ENCODE measurements at places on chromosomes 16 and 17.

DNA sequence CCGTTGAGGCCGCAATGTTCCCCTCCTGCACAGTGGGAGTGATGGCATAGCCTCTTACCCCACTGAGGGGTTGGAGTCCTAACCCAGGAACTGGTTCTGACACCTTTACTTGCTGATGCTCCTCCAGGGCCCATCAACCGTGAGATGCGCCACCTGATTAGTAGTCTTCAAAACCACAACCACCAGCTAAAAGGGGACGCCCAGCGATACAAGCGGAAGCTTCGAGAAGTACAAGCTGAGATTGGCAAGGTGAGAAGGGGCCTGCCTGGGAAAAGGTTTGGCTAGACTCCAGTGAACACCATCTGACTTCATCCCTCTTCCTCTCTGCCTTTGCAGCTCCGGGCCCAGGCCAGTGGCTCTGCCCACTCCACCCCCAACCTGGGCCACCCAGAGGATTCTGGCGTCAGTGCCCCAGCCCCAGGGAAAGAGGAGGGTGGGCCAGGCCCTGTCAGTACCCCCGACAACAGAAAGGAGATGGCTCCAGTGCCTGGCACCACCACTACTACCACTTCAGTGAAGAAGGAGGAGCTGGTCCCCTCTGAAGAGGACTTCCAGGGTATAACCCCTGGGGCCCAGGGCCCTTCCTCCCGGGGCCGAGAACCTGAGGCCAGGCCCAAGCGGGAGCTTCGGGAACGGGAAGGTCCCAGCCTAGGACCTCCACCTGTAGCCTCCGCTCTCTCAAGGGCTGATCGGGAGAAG lies 5.8 kb downstream of the RNF40 start:
- DNase-seq = peak; percentile 41

GRCh38 chr17:29726715-29727252 lies 104.1 kb upstream of the CORO6 start:
- no peak for DNase-seq

DNA sequence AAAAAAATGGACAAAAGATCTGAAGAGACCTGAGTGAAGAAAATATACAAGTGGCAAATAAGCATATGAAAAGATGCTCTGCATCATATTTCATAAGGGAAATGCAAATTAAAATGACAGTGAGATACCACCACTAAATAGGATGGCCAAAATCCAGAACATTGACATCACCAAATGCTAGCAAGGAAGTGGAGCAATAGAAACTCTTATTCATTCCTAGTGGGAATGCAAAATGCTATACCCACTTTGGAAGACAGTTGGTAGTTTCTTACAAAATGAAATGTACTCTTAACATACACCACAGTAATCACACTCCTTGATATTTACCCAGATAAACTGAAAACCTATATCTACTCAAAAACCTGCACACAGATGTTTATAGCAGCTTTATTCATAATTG lies 33.6 kb downstream of the DHRS7B start:
- DNase-seq = no peak

GRCh38 chr17:59763861-59764260 lies 56.4 kb downstream of the VMP1 start:
- DNase-seq = no peak

- DNase-seq = no peak
Observed at GRCh38 chr16:85201574-85201973, 89.3 kb upstream of the CIBAR2 start.

DNA sequence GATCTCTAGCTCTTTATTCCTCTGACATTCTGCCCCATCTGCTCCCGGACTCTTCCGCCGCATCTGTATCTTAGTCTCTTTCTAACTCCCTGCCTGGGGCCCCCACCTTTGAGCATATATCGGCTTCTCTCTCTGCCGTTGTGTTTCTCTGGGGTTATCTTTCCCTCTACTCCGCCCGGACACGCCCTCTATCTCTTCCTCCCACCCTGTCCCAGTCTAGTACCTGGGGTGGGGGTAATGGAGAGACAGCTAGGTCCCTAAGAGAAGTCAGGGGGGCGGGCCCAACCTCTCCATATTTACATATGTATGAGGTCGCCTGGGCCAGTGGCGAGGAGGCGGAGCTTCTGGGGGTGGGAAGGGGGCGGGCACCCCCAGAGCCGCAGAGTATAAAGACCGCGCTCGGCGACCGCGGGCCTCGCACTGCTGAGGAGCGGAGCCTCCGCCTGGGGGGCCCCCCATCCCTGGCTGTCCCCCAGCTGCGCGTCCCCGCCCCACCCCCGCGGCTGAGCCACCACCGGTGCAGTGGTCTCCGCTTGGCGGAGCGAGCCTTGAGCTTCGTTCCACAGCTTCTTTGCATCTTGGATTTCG lies at the start of gene ATP1B2:
Gene ATP1B2 (plus strand): TSS at position 418 of the 588 bp plus-strand sequence. CDS start 593 bp downstream, outside the sequence.
- DNase-seq = peak; percentile 64

GRCh38 chr16:70679671-70680494 lies 6.0 kb downstream of the MTSS2 start:
- DNase-seq = no peak

DNA sequence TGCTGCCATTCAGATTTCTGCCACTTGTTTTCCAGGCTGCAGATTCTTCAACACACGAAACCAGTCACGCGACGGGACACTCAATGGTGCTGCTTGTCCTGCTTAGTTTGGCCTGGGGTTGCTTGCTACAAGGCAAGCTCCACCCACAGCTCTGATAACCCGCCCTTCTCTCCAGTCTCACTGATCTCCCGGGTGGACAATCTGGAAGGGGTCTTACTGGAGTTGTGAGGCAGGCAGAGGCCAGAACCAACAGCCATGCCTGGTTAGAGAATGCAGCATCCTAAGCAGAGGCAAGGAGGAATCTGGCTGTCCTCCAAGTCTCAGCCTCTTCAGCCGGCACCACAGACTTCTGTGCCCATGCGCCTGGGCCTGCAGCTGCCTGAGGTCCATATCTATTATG lies 119.1 kb downstream of the KCNJ12 start:
- DNase-seq = no peak
